ENCODE measurements at places on chromosomes 6 and 20. TPM values are rescaled to one million over a fixed set of nuclear protein-coding genes. Genes with fewer than 3 reads are reported as not detected.
A peak's percentile ranks its signal among the peaks of the same experiment; 100 is the strongest.

ANGPT4 gene
- not detected for total RNA-seq

DNA sequence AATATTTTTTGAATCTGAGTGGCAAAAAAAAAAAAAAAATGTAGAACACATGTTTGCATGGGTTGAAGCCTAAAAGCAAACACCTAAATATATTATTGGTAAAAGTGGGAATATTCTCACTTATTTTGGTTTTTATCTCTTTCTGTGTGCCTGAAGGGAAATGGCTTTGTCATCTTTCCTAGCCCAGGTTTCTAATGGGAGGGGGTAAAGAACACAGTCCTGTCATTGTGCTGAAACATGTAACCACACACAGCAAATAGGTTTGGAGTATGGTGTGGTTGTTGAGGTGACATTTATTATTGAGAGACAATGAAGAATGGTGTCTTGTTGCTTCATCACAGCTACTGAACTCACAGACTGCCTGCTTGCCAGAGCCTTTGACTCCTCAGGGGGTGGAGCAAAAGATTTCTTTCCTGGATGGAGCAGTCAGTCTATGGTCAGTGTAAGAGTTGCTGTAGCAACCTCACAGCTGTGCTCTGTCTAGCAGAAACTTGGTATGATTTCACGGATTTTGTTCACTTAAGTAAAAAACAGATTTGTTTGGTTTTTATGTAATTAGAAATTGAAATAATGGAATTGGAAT lies 70.2 kb downstream of the CEP57L1 start:
- peaks cover 4% of the 10 kb centered on the region for H3K36me3 ChIP-seq
- H3K4me1 ChIP-seq, result no peaks in the 10 kb centered on the region
- no peaks in the 10 kb centered on the region for H3K27me3 ChIP-seq
- no peak overlapping the region for H3K27ac ChIP-seq

DNA sequence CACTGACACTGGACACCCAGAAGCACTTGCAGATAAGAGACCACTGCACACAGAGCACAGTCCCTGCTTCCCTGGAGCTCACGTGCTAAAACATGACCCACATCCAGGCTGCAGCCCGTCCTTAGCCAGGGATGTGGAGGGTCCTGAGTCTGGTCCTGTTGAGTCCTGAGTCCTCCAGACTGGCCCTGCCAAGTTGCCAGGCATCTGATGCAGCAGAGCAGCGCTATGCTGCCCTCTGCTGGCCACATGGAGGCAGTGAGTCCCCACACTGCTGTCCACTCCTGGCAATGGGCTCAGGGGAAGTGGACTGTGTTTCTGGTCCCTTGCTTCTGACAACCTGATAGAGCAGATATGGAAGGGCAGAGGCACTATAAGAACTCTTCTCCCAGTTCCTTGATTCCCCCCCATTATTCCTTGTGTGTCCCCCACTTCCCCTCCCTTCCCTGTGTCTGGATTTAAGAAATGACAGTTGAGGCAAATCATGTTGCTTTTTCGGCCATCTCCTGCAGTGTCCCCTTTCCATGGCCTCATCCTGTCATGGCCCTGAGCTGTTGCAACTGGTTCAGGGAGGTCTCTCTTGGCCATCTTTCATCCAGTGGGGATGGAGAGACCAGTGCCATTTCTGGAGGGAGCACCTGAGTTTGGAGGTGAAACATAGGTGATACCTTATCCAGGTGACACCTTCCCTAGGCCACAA lies 86.0 kb downstream of the DHX35 start:
- DNase-seq, result peak; percentile 93
- peaks cover 8% of the 10 kb centered on the region for H3K27me3 ChIP-seq
- peaks cover 4% of the 10 kb centered on the region for H3K4me1 ChIP-seq
- peaks cover 6% of the 10 kb centered on the region for H3K36me3 ChIP-seq
- H3K4me3 ChIP-seq, result no peak overlapping the region

SLC22A2 gene
- total RNA-seq, result not detected

All from activated CD4-positive, alpha-beta T cell treated with anti-CD3 and anti-CD28 coated beads, Interleukin-2, amount 10 ng/mL, durations not matched to agents 24 days and 14 days (primary cell).